ENCODE measurements at places on chromosomes 6 and 20.

DNA sequence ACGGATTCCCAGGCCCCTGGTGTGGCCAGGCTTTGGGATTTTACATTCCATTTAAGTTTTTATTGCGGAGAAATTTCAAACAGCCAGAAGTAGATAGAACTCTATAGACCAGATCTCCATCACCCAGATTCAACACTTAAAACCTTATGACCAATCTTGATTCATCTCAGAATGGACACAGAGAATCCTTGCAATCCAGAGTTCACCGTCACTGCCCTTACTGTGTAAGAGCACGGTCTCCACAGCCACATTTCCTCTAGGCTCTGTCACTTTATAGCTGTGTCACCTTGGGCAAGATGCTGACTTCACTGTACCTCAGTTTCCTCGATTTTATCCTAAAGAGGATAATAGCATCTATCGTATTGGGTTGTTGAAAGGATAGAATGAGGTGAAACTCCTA lies 979 bp downstream of the ZNF133 start:
- no peak for DNase-seq

GRCh38 chr6:92376691-92377090 lies 1042.7 kb downstream of the EPHA7 start:
- DNase-seq: no peak

GRCh38 chr6:108295676-108296075 lies 822 bp downstream of the AFG1L start:
- no peak for DNase-seq

- no peak for DNase-seq
Observed at GRCh38 chr20:23526850-23527249, 35.9 kb downstream of the CST8 start.

GRCh38 chr20:39474879-39475278 lies 512.7 kb downstream of the DHX35 start:
- DNase-seq: no peak

GRCh38 chr6:13395272-13396237 lies 67.2 kb upstream of the TBC1D7 start:
- no peak for DNase-seq

DNA sequence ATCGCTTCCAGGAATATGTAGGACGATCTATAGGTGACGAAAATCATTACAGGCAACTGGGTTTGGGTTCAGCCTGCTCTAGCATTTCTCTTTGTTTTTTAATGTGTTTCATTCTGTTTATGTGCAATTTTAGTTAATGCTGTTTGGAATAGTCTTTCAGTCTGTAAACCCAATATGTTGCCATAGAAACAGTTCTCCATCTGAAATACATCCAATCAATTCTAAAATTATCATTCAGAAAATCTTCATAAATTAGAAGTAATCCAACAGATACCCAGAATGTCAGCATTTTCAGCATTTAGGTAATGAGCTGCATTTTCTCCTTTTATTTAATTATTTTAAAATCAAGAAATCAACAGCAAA lies 34.8 kb upstream of the COL9A1 start:
- DNase-seq: no peak

DNA sequence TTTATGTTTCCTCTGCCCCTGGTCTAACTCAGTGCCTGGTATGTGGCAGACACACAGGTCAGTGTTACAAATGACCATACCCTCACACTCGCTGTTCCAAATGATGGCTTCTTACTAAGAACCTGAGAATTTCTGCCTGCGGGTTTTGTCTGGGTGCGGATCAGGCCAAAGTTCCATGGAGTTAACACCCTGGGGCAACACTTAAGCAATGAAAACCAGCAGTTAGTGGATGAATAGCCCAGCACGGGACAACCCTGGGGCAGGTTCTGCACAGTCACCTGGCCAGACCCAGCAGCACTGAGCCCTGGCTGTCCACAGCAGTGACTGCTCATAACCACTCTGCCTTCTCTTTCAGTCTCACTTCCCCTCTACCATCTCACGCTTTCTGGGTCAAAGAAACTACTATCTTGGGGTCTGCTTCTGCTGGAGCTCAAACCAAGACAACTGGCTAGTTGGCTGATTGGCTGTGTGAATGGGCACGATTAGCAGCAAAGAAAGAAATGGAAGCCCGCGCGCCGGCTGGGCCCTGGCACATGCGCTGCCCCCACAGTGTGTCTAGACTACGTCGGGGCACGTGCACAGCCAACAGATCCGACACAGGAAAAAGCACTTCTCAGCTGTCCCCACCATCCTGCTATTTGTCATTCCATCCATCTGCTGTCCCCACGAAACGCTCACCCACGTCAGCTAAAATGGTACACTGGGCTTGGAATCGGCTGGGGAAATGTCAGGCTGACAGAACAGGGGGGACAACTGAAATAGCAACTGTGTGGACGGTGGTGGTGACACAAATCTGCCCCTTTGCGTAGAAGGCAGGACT lies 36.6 kb downstream of the MGME1 start:
- DNase-seq: no peak

DNA sequence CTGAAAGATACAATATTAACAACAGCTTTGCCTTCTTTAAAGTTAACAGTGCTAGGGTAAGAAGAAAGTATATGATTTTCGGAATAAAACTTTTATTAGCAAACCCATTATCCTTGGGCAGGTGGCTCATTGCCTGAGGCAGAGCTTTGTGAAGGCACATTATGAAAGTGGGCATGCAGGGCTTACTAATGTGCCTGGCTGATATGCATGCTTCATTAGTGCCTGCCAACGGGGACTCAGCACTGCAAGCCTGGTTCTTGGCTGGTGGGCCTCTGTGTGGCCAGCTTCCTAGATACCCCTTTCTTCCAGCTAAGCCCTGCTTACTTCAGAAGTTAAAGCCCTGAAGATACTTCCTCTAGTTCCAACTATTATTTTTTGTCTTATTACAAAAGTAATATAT lies 481.6 kb downstream of the ADGRB3 start:
- DNase-seq: no peak

DNA sequence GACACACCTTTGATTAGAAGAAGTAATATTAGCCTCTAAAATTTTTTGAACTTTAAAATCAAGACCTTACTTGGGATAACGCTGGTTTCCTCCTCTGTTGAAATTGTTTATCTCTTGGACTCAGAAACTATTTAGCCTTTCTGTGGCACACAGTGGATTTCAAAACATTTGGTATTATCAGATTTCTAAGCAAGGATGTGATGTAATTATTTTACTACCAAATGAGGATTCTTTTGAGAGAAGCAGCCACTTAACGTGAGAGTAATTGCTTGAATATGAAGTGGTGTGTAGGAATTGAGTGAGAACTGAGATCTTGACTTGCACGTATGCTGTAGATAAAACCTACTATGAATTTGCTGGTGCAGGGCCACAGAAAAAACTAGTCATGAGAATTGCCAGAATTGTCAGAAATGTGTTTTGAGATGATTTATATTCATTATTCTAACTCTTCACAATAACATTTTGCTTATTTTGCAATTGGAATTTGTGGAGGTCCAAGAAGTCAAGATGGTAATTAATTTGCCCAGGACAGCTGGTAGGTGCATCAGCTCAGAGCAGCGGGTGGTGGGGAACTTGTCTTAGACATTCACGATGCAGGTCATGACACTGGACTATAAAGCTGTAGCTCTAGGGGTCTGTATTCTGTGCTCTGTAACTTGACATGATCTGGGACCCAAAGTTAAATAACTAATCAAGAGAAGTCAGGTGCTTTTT lies 53.4 kb downstream of the AKAP12 start:
- no peak for DNase-seq

- DNase-seq: no peak
Observed at GRCh38 chr6:100504786-100505737, 40.3 kb upstream of the SIM1 start.

GRCh38 chr6:166446146-166446545 lies 63.4 kb upstream of the MPC1 start:
- no peak for DNase-seq

GRCh38 chr6:23349521-23350147 lies 776.4 kb upstream of the NRSN1 start:
- no peak for DNase-seq

DNA sequence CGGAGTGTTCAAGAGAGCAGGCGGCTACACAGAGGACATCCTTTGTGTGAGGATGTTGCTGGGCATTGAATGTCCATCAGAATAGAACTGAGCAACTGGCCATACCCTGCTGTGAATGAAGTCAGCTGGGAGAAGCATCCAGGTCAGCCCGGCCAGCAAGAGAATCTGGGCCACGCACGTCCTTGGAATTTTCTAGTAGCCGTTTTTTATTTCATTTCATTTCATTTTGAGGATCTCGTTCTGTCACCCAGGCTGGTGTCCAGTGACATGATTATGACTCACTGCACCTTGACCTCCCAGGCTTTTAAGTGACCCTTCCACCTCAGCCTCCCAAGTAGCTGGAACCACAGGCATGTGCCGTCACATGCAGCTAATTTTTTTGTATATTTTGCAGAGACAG lies 97.9 kb downstream of the SSR1 start:
- DNase-seq: no peak

DNA sequence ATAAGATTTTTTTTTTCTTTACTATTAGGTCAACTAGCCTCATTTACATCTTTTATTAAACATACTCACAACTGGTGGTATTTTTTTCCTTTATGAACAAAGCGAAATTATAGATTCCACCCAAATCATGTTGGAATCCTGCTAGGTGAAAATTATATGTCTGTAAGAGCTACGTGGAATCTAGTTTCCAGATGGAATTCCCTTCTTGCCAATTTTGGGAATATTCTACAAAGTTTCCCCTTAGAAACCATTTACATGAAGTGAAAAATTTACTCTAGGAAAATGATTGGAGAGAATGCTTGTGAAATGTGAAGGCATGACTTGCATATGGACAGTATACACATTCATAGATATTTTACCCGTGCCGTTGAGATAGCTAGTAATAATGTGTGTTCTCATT lies 1111.3 kb downstream of the KIF16B start:
- no peak for DNase-seq

GRCh38 chr20:2213401-2213800 lies 82.4 kb upstream of the TGM3 start:
- no peak for DNase-seq

Data from T-helper 17 cell (primary cell).